NCI-H1436 treated with DMSO at 0.1 percent for 48 hours (cell line): ENCODE measurements at places on chromosomes 16 and 17.

DNA sequence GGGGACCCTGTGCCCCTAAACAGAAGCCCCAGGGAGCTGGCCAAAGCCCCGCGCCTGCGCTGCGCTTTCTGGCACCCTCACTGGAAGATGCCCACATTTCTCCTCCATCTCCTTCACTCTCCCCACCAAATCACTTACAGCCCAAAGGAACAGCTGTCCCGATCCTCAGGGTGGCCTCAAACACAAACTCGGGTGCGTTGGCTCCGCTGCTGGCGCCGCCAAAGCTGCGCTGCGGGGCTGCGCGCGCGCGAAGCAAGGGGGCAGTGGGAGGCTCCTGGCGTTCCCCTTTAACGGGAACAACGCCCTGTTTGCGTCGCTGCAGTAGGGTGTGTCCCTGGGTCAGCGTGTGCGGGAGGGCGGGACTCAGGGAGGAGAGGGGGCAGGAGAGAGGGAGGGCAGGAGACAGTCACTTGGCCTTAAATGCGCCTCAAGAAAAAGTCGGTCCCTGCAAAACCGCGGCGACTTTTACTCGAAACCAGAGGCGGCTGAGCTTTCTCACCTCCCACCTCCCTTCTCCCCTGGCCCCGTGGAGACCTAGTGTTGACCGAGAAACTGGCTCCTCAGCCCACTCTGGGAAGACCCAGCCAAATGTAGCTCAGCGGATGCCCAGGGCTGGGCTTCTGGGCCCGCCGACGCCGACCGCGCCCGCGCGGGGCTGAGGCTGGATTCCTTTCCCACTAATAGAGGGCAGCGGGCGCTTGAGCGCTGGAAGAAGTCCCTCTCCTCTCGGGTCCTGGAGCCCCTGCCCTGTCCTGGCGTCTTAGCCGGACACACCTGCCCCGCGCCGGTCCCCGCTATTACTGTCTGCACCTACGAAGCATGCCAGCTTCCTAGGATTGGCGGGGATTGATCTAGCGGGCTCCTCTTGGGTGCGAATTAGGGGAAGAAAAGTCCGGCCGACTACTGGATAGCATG is 2.6 kb downstream of the PMP22 start:
- no peak for DNase-seq

DNA sequence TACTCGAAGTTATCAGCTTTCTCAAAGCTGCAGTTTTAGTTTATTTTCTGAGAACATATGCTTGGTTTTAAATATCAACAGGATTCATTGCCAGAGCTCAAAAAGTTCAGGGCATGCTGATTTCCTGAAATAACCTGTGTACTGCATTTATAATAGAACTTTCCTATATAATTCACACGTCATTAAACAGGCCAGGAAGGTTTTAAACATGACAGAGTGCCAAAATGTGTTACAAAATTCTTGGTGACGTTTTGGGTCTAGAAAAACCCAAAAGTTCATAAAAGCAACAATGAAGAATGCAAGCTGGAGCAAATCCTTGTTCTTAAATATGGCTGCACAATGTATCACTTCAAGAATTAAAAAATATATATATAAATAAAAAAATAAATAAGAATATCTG is 1139.1 kb downstream of the CDH11 start:
- no peak for DNase-seq

- no peak for DNase-seq
Measured at GRCh38 chr16:81546781-81547180, 102.2 kb downstream of the CMIP start.

- no peak for DNase-seq
Measured at GRCh38 chr17:68085771-68086381, 50.3 kb downstream of the KPNA2 start.

DNA sequence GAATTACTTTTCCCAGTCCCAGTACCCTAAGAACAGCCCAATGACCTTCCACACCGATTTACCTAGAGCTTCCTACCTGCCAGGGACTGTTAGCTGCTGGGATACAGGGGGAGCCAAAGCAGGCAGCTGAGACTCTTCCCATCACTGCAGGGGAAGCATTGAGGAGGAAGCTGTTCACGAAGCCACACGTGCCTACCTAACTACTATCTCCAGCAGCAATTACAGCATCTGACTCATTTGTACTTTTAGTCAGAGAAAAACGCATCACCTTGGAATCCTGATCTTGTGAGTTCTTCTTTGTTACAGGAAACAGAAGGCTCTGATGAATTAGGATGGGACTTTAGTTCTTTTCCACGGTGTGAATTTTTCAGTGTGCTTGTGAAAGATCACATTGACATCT is 113.7 kb upstream of the DHX40 start:
- DNase-seq, result no peak

DNA sequence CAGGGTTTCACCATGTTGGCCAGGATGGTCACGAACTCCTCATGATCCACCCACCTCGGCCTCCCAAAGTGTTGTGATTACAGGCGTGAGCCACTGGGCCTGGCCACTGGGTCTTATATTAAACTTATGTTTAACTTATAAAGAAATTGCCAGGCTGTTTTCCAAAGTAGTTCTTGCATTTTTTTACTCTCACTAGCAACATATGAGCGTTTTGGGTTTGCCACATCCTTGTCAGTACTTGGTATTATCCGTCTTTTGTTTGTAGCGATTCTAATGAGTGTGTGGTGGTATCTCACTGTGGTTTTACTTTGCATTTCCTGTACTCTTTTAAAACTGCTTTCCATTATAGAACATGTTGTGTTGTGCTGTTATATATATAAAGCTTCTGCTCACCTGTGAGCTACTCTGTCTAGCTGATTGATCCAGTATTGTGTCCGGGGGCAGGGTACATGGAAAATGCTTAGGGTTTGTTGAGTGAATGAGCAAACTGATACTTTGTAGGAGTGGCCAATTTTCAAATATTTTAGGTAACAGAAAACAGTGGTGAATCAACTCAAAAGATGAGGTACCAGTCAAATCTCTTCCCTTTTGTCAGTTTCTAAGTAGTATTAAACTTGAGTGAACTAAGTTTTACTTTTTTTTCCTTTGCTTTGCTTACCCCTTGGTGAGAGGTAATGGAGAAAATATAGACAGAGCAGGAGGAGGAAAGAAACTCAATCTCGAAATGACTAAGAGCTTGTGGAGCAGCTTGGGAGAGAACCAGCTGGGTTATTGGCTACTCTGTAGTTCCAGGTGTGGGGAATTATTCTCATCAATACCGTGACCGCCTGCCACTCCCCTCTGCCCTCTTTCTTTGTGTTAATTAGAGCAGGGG is 75.8 kb downstream of the PITPNC1 start:
- no peak for DNase-seq

GRCh38 chr16:83792391-83792790 is 15.4 kb upstream of the HSBP1 start:
- DNase-seq, result no peak

DNA sequence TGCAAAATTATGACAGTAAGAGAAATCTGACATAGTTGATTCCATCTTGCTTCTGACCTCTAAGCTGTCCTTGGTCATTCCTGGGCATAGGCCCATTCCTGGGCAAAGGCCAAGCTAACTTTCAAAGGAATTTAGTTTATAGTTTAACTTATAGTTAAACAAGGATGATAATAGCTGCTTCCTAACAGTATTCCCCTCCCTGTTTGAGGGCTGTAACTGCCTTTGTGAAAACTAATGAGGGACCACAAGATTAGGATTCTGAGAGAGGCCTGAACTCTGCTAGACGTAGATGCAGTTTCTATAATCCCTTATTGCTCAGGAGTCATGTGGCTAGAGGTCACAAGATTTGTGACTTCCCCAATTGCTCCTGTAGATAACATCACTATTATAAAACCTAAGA is 80.2 kb upstream of the ASIC2 start:
- DNase-seq, result no peak

GRCh38 chr16:14600164-14600563 is 29.9 kb downstream of the PARN start:
- DNase-seq, result no peak

- DNase-seq, result no peak
Measured at GRCh38 chr17:59377410-59377809, 46.0 kb downstream of the YPEL2 start.

DNA sequence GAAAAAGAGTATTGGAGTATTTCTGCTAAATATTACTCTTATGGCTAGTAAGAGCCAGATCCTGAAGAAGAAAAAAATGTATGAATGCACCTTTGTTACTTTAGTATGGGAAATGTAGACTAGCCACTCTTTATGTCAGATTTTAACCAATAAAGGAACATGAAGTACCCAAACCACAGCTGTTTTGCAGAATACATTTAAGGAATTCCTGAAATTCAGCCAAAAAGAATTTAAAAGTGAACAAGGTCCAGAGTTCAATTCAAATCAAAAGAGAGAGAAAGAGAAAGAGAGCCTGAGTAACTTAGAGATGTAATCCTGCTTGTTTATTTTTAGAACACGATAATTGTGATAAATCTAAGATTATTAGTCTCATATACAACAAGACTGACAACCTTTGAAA is 1.2 kb downstream of the KCNJ16 start:
- DNase-seq, result no peak

DNA sequence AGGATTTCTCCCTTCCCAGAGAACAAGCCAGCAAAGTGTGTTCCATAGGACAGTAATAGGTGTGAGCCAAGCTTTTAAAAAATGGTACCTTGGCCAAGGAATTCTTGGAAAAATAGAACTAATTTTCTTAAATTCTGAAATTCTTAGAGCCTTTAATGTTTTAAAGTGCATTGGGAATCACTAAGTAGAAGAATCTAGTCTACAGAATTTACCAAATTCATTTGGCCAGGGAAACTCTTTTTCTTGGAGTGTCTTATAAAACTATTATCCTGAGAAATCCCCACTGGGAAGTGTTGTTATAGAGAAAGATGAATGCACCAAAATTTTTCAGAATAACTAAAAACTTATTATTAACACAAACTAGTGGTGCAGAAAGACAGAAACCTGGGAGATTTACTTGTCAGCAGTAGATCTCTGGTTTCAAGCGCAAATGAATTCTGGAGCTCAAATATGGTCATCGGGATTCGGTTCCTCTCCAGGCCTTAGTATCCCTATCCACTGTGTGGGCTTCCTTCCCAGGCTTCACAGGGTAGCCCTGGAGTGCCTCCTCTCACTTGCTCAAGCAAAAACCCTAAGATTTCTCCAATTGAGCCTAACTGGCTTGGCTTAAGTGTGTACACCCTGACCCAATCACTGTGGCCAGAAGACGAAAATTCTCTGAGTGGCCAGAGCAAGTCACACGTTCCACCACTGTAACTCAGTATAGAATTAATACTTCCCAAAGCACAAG is 217.8 kb downstream of the CHD9NB start:
- DNase-seq, result no peak

DNA sequence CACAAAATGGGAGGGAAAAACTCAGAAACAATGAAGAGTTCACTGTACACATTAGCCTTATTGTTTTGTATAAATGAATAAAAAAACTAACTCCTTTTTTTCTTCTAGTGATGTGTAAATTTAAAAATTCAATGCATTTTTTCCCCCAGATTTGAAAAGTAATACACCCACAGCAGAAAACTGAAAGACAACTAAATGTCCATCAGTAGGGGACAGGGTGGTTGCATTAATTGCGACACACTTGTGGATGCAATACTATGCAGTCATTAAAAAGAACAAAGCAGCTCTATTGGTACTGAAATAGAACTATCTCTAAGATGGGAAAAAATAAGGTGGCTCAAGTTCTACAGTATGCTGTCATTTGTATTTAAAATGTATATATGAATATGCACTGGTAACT is 13.7 kb upstream of the WIPI1 start:
- no peak for DNase-seq

GRCh38 chr17:78734793-78735641 is 47.1 kb downstream of the CYTH1 start:
- DNase-seq, result no peak

DNA sequence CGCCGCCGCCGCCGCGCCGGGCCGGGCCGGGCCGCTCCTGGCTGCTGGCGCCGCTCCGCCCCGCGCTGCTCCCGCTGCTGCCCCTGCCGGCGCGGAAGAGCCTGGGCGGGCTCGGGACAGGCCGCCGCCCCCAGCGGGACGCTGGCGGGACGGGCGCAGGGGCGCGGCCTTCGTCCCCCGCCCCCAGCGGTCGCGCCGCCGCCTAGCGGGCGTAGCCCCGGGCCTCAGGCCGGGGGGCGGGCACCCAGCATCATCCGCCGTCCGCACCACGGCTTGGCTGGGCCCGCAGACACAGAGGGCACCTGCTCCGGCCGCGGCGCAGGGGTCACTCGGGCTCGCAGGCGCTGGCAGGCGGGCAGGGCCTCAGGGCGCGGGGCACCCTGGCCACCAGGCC is at the start of gene AMFR:
TSS of gene AMFR (minus strand) at position 107 of the 394 bp plus-strand sequence. CDS start 218 bp downstream, outside the sequence.
- DNase-seq, result no peak

DNA sequence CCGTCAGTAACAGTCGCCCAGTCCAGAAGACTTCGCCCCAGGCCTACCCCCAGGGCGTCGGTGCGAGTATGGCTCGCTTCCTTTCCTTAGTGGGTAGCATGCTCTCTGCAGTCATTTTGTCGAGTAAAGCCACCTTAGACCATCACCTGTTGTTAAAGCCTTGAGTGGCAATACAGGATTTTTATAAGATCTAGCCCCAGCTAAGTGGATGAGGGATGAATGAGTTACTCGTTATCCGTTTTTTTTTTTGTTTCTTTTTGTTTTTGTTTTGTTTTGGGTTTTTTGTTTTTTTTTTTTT is 322 bp upstream of the KLHL11 start:
- DNase-seq, result no peak

DNA sequence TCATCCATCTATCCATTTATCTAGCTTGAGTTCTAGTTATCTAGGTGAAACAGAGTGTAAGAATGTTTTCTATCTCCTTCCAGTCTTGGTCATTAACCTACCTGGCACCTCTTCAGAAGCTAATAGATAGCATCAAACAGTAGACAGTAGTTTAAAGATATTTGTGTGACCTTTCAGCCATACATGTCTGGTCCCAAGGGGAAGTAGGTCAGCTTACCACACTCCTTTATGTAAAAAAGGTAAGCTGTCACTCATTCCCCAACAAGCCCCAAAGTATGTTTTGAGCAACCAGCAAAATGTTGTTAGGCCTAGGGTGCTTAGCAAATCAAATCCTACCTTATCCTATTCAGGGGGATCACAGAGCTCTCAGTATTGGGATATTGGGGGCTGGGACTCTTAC is 3.5 kb downstream of the KRT33B start:
- no peak for DNase-seq

- DNase-seq, result no peak
Measured at GRCh38 chr16:68074850-68075555, 10.2 kb upstream of the NFATC3 start.

DNA sequence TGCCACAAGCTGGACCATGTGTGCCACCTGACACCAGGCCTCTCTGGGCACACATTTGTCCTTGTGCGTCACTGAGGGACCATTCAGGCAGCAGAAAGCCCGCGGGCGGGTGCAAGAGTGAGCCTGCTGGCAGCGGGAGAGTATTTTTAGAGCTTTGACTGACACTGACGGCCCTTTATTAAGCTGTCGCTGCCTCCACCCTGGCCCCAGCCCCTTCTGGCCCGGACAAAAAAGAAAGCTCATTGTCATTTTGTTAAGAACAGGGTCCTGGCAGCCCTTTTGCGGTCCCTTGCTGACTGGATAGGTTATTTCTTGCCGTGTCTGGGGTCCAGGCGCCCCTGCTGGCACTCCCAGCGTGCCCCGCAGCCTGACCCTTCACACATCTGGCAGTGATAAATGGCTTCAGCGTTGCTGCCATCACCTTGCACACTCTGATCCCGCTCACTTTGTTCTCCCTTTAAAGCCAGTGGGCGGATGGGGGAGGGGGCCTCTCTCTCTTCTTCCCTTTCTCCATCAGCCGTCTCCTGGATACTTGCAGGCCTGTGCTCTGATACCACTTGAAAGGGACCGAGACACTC is 78.4 kb upstream of the NKD1 start:
- no peak for DNase-seq
